ENCODE measurements at places on chromosomes 16 and 17.

DNA sequence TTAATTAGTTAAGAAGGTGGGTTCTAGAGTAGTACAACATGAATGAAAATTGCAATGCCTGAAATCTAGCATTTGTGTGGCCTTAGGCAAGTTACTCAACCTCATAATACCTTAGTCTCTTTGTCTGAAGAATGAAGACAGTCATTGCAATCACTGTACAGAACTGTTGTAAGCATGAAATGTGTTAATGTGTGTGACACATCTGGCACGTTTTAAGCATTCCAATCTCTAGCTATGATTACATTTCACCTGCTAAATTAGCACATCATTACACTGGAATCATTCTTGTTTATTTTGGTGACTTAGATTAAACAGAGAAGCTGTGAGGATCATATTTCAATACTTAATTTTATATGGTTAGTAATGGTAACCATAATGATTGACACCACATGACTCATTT is 629.7 kb upstream of the KIF2B start:
- DNase-seq, result no peak

GRCh38 chr16:73543331-73543969 is 495.5 kb upstream of the ZFHX3 start:
- DNase-seq, result no peak

DNA sequence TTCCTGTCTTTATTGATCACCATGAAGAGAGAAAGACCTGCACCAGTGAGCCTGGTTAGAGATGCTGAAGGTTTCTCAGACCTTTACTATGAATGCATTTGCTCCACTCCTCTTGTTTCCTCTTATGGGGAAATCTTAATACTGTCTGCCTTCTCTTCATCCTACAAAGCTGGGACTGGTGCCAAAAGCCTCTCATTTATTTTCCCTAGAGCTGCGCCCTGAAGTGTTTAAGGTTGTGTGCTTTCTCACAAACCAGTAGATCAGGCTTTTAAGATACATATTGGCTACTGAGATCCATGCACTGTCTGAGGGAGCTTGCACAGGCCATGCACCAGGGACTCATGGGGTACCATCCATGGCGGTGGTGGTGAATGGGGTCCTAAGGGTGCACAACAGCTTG is 286.1 kb upstream of the PMFBP1 start:
- no peak for DNase-seq

DNA sequence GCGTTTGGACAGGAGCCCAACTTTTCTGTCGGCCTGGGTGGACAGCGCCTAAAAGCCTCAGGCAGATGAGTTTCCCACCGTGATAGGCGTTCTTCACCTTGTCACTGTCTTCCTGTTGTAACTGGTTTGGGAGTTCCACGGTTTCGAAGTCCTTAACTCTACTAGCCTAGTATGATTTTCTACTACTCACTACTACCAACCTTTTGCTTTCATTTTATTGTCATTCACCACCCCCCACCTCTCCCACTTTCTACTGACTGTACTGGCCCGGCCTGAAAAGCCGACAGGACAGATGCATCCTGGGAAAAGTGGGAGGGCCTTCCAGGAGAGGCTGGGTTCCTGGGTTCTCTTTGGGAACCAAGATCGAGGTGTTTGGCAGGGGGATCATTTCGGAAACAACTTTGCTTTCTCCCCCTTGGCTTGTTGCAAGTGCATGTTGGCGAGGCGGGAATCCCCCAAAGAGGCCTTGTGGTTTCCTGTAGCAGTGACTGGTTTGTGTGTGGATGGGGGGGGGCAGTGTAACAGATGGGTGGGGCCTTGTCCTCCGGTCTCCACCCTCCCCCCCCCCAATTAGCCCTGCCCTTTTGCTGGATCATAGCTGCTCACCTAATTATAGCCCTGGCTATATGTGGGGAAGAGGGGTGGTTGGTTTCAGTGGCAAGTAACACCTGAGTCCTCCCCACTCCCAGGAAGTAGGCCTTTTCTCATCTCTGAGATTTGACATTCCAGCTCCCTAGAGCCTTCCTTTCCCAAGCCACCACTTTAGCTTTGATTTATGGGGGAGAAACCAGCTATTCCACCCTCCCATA is 1.4 kb downstream of the EIF5A start:
- peak; percentile 87 for DNase-seq

DNA sequence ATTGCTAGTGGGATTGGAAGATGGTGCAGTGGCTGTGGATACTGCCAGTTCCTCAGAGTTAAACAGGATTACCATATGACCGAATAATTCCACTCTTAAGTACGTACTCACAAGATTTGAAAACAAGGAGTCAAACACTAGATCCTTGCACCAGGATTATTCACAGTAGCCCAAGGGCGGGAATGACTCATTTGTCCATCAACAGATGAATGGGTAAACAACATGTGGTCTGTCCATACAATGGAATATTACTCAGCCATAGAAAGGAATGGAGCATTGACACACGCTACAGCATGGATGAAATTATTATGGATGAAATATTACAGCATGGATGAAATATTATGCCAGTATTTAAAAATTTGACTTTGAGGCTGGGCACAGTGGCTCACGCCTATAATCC is 9.1 kb upstream of the MAPK8IP3 start:
- no peak for DNase-seq

GRCh38 chr17:66540131-66540781 is 237.8 kb downstream of the PRKCA start:
- no peak for DNase-seq

Data from CD8-positive, alpha-beta T cell (primary cell).